ENCODE measurements at places on chromosomes 6 and 20. TPM values are rescaled to one million over a fixed set of nuclear protein-coding genes. Genes with fewer than 3 reads are reported as not detected.

GRCh38 chr6:94751641-94752329 lies 825.5 kb upstream of the MANEA start:
- no peak for DNase-seq

DNA sequence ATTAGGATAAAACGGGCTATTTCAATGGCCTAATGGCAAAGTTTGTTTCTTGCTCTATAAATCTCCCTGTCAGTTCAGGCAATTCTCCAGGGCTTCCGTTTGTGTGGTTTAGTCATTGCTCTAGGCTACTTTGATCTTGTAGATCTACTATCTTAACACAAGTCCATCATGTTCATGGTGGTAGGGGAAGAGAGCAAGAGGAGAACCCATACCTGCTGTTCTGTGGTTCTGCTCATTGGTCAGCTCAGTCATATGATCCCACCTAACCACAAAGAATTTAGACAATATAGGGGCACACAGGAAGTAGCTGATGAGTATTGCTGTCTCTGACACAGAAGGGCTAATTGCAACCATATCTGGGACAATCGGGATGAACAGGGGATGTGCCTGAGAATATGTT lies 4.9 kb upstream of the DEK start:
- no peak for DNase-seq

DNA sequence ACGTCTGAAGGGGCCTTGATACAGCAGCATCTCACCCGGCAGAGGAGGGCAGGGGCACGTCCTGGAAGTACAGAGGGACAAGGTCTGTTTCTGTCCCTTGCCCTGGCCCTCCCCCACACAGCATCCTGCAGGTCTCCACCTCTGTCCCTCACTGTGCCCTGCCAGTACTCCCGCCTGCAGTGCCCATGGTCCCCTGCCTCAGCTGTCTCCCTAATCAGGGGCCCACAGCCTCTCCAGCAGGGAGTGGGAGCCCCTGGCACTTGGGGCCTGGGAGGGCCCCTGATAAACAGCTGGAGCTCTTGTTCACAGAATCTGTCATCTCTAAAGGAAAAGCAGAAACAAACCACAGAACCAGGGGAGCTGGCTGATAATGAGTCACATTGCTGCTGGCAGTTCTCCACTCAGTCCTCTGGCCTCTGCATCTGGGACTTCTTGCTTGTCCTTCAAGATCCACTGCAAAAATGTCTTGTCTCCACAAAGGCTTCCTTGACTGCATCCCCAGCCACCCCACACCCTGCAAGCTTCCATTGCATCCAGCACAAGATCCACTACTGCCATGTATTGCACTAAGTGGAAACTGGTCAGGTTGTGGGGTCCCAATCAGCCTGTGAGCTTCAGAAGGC lies 33.2 kb upstream of the TAF8 start:
- DNase-seq, result peak; percentile 67

GRCh38 chr6:165616116-165616515 lies 46.9 kb downstream of the PDE10A start:
- DNase-seq, result no peak

DNA sequence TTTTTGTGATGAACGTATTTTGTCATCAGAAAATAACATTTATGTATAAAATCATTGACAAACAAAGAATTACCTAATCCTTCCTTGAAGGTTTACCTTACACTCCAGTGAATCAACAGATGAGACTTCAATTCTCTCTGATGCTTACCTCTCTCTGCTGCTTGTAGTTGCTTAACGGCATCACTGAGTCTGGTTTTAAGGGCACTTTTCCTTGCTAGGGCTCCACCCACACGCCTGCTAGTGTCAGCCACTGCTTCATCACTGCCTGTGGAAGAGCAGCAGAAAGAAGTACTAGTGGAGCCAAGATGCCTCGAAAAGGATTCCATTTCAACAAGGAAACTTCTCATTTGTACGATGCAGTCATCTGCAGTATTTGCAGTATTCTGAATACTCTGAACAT lies 63.0 kb downstream of the FAM229B start:
- no peak for DNase-seq

GRCh38 chr20:13819885-13820645 lies 35.2 kb downstream of the NDUFAF5 start:
- no peak for DNase-seq

GRCh38 chr6:53934023-53934422 lies 139.2 kb downstream of the LRRC1 start:
- DNase-seq, result no peak

DNA sequence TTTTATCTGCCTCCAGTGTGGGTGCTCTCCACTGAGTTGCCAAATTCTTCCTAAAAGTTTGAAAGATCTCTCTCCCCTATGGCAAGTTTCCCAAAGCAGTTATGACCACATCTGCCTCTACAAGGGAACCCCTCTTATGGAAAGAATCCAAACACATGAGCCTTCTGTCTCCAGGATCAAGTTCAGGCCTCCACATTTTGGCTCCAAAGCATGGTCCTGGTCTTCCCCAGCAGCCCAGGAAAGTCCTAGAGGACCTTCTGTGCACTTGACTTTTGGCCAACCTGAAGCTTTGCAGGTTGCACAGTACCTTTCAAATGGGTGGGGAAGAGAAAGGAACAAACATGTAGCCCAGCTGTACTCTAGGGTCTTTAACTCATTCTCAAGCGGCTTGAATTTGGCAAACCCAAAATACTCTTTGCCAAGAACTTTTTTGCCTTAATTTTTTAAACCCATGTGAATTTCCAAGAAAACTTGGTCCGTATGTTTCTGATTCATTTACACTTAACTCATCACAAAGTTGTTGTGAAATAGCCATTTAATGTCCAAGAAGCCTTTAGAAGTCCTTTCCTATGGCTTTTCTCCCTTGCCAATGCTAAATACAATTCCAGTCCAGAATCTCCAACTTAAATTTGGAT lies 240.1 kb upstream of the TBX18 start:
- DNase-seq, result no peak

DNA sequence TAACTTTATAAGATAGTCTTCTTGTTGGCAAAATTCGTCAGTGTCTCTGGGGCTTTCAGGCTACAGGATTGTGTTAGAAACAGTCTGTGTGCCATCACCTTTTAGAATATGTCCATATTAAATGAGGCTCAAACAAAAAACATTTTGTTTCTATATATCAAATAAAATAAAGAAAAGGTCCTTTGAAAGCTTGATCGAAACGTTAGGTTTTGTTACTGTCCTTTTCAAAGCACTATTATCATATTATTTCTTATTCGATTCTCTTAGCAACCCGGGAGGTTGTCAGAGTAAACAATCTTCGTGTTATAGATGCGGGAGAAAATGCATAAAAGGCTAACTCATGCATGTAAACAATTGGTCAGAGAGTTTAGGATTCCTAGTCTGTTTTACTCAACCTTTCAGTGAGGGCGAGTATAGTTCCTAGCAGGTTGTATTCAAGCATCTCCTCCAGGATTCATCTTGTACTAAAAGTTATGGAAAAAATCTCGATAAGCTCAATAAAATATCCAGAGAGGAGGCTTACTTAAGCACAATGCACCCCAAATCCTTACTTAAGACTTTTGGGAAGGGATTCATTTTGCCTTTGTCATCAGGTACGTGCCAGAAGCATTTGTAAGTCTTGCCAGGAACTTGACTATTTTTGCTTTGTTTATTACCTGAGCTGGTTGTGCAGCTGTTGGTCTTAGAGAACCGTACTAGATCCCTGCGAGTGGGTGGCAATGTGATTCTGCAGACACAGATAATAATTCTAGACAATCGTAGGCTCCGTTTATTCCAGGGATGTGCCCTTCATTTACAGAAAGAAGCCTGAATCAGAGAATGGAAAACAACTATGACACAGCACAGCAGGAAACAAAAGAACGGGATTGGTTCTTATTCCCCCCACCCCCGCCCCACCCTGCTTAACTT lies 159.6 kb upstream of the ZNF217 start:
- DNase-seq, result no peak

DNA sequence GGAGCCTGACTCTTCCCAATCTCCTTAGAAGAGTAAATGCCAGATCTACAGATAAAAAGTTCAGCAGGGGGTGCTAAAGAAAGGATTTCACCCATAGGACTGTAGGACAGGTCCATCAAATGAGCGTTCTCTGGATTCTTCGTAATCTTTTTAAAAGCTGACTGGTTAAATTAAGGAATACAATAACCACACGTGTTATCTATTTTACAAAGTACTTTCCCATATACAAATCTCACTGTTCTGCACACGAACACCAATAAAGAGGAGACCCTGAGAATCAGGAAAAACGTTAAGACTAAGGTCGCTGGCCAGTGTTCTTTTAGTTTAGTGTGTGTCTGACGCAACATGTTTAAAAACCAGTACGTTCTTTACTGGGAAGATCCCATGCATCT lies 542 bp downstream of the TUBE1 start:
- DNase-seq, result no peak

RNF144B gene
- total RNA-seq, result 82.5 TPM

Data from spleen (tissue), 13 donors.